PC-3 (cell line): ENCODE measurements at places on chromosomes 3 and 15. TPM values are rescaled to one million over a fixed set of nuclear protein-coding genes. Genes with fewer than 3 reads are reported as not detected.

The GOLGA8J gene
- not detected in 2 replicates for total RNA-seq

DNA sequence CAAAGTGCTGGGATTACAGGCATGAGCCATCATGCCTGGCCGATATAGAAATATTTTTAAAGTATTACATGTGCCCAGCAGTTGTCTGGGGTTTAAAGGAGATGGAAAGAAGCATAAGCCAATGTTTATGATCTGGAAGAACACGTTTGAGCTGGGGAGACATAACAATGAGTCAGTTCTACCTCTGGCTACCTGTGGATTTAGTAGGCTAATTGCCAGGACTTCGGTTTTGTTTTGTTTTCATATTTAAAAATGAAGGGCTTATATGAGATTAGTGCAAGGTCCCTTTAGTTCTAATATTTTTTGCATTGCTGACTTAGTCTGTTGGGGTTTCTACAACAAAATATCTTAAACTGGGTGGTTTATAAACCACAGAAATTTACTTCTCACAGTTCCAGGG, 22.9 kb upstream of the TNFSF10 start:
- no peak overlapping the region for H3K27ac ChIP-seq
- H3K36me3 ChIP-seq = no peaks in the 10 kb centered on the region
- no peaks in the 10 kb centered on the region for H3K27me3 ChIP-seq
- peak overlapping the region; percentile 29; the same call in 1 of the 2 replicates for H3K4me3 ChIP-seq

DNA sequence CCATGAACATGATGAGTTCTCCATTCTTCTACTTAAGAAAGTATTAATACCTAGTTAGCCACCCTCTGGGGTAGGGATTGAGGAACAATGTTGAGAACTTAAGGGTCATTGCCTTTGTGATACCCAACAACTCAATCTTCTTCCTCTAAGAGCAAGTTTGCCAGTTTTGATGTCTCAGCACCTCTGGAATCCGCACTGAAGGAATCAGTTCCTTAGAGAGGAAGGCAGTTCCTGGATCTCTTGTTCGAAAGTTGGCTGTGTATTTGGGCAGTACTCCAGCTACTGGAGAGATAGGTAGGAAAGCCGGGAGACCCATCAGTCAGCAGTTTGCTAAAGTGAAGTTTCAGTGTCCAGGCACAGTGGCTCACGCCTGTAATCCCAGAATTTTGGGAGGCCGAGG, 35.6 kb upstream of the MTHFS start:
- H3K27ac ChIP-seq = no peak overlapping the region
- H3K36me3 ChIP-seq = no peaks in the 10 kb centered on the region
- H3K27me3 ChIP-seq = no peaks in the 10 kb centered on the region
- no peak overlapping the region for H3K4me3 ChIP-seq

- H3K27ac ChIP-seq = peak overlapping the region; percentile 97
- no peaks in the 10 kb centered on the region for H3K27me3 ChIP-seq
- H3K36me3 ChIP-seq = no peaks in the 10 kb centered on the region
- peaks cover 28% of the 10 kb centered on the region for H3K4me1 ChIP-seq
Measured at GRCh38 chr3:38163117-38163840, 2.1 kb upstream of the OXSR1 start.

GRCh38 chr3:59595830-59596229, 546.0 kb upstream of the CFAP20DC start:
- H3K36me3 ChIP-seq = no peaks in the 10 kb centered on the region
